ENCODE measurements at places on chromosomes 3 and 15.

GRCh38 chr3:66508461-66508860, 7.6 kb upstream of the LRIG1 start:
- no peak for DNase-seq

DNA sequence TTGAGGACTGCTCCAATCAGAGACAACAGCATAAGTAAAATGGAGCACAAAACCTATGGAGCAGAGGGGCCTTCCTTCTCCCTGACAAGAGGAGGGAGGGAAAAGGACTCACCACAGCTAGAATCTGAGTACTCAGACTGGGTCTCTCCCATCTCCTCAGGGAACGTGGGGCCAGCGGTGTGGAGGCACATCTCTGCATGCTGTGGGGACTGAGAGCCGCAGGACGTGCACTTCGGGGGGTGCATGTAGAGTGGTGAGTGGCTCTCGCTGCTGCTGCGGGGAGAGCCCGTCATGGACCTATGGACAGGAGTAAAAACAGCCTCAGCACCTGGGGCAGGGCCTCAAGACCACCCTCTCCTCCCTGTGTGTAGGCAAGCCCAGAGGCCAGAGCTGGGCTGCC, 17.0 kb downstream of the BCL6 start:
- DNase-seq: no peak

DNA sequence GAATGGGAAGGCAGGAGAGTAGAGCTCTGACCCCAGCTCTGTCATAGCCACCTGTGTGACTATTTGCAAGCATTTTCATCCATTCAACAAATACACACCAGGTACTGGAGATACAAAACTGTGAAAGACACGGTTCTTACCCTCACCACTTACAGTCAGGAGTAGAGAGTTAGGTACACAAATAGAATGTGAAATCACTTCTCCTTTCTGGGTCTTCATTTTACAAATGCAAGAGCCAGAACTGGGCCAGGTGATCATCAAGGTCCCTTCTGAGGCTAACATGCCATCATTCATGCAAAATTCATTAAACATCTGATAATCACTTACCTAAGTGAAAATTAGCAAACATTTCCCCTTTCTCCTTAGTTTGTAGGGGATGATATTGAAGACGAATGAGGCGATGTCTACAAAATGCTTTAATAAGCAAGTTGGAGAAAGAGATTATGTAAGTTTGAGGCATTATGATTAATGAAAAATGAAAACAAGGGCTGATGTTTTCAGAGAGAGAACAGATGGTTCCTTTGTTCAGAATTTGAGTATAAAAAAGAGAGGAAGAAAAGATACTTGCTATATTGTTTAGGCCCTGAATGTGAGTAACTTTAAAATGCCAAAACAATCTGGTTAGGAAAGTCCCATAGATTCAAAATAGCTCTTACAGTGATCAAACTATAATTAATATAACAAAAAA, 88.6 kb downstream of the LPP start:
- DNase-seq: no peak

DNA sequence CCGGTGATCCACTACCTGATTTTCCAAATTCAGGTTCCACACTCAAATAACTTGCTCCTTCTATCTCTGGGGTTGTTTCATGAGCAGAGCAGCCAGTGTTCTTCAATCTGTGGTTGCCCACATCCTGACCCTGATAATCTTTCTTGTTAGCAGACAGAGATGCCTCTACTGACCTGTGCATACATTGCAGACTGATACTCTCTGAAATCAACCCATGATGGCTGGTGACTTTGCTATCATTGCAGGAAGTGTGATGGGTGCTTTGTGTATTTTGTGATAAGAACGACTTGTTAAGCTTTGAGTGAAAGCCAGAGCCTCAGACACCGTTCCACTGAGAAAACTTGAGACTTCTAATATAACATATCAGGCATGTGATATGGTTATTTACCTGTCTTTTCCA, 39.9 kb downstream of the GATM start:
- no peak for DNase-seq

DNA sequence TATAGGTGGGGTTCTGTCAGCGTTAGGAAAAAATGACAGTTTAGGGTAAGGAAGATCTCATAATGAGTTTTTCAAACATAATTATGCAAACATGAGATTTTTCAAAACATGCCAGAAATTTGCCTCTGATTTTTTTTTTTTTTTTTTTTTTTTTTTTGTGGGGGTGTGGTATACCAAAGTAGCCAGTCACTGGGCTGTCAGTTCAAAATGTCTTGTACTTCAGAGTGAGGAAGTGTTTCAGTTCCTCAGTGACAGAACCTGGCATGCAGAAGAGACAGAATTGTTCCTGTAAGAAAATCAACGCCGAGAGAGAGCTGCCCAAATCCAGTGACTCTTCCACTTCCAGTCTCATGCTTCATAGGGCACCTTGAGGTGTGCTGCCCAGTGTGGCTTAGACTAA, 9.7 kb downstream of the NCBP2 start:
- DNase-seq: no peak

- DNase-seq: no peak
Observed at GRCh38 chr3:16994854-16995525, 110.2 kb downstream of the PLCL2 start.

GRCh38 chr3:128629936-128630335, 20.7 kb downstream of the RPN1 start:
- DNase-seq: no peak

GRCh38 chr3:176079785-176080184, 1117.5 kb downstream of the TBL1XR1 start:
- no peak for DNase-seq

Data from T-helper 9 cell (primary cell).